ENCODE measurements at places on chromosomes 5 and 9.

GRCh38 chr5:105504-106070 lies 13.6 kb downstream of the PLEKHG4B start:
- no peak for DNase-seq
- H3K36me3 ChIP-seq: no peaks in the 10 kb centered on the region
- H3K4me1 ChIP-seq: no peaks in the 10 kb centered on the region
- H3K27me3 ChIP-seq: peaks cover 2% of the 10 kb centered on the region
- H3K27ac ChIP-seq: no peak overlapping the region
- no peak overlapping the region for H3K4me3 ChIP-seq

GRCh38 chr9:105539452-105539851 lies 18.5 kb upstream of the FKTN start:
- H3K4me1 ChIP-seq: no peaks in the 10 kb centered on the region
- no peak overlapping the region for H3K27ac ChIP-seq
- no peaks in the 10 kb centered on the region for H3K27me3 ChIP-seq
- no peak for DNase-seq
- H3K4me3 ChIP-seq: no peak overlapping the region

- peaks cover 21% of the 10 kb centered on the region for H3K4me1 ChIP-seq
- H3K27ac ChIP-seq: no peak overlapping the region
- H3K27me3 ChIP-seq: no peaks in the 10 kb centered on the region
- H3K4me3 ChIP-seq: no peak overlapping the region
- H3K36me3 ChIP-seq: peaks cover 21% of the 10 kb centered on the region
Measured at GRCh38 chr9:27462846-27463245, 61.2 kb upstream of the IFNK start.

DNA sequence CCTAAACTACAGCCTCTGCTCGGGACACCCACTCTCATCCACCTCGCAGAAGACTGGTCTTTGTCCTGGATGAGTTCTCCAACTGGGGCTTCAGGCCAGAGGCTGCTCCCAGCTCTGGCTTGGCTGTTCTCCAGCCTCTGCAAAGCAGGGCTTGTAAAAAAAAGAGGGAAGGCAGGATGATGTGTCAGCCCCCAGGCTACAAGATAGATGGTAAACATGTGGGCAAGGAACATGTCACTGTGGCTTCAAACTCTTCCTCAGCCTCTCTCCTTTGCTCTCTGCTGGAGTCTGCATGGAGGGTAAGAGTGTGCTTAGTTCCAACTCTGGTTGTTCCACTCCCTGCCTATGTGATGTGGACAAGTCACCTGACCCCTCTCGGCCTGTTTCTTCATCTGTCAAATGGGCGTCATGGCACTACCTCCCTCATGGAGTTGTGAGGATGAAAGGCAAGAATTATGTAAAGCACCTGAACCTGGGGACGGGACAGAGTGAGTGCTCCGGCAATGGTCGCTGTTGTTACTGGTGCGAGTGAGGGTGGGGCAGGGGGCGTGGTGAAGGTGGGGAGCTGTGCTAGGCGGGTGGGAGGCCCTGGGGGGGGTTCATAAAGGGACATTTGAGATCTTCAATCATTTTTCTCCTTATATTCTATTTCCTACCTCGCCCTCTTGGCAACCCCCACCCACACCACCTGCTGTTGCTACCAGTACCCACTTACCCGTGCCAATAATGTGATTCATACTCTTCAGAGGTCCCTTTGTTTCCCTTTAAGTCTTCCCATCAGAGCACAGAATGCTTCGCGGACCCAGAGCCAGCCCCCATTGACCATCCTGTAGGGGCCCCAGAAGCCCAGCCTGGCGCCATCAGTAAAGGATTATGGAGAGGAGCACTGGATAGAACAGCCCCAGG lies 6.8 kb upstream of the ZNF79 start:
- H3K27ac ChIP-seq: no peak overlapping the region
- peaks cover 15% of the 10 kb centered on the region for H3K27me3 ChIP-seq
- no peak for DNase-seq
- H3K4me1 ChIP-seq: peaks cover 2% of the 10 kb centered on the region
- H3K36me3 ChIP-seq: no peaks in the 10 kb centered on the region

DNA sequence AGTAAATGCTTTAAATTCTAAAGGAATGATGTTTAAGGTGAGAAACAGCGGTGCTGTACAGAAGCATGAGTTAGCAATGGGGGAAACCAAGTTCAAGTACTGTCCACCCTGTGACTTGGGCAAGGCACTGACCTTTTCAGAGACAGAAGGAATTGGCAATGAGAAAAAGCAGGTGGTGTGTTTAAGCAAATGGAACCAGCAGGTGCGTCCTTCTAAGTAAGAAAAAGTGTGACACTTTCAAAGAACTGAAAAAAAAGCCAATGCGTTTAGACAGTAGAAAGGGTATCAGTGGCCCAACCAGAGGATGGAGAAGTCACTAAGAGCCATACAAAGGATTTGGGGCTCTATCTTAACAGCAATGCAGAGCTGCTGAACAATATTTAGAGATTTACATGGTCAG lies 250.6 kb downstream of the PAPPA start:
- H3K27ac ChIP-seq: no peak overlapping the region
- H3K4me1 ChIP-seq: peaks cover 2% of the 10 kb centered on the region
- H3K36me3 ChIP-seq: peaks cover 2% of the 10 kb centered on the region
- no peak for DNase-seq
- H3K4me3 ChIP-seq: no peak overlapping the region
- H3K27me3 ChIP-seq: no peaks in the 10 kb centered on the region

- H3K27ac ChIP-seq: no peak overlapping the region
- H3K4me1 ChIP-seq: no peaks in the 10 kb centered on the region
- no peak for DNase-seq
- no peaks in the 10 kb centered on the region for H3K36me3 ChIP-seq
- H3K27me3 ChIP-seq: peaks cover 13% of the 10 kb centered on the region
Measured at GRCh38 chr5:107704681-107705401, 34.1 kb upstream of the EFNA5 start.

Measured in activated naive CD8-positive, alpha-beta T cell treated with anti-CD3 and anti-CD28 coated beads, Interleukin-2, amount 10 ng/mL, durations not matched to agents 7 days and 5 days (primary cell).